ENCODE measurements at places on chromosomes 12 and 14.

GRCh38 chr14:102508774-102509745 is 516 bp downstream of the ANKRD9 start:
- DNase-seq, result peak; percentile 82

GRCh38 chr12:31922341-31923062 is 36.7 kb upstream of the RESF1 start:
- DNase-seq, result no peak

- no peak for DNase-seq
Measured at GRCh38 chr12:51242120-51242519, 3.5 kb downstream of the DAZAP2 start.

DNA sequence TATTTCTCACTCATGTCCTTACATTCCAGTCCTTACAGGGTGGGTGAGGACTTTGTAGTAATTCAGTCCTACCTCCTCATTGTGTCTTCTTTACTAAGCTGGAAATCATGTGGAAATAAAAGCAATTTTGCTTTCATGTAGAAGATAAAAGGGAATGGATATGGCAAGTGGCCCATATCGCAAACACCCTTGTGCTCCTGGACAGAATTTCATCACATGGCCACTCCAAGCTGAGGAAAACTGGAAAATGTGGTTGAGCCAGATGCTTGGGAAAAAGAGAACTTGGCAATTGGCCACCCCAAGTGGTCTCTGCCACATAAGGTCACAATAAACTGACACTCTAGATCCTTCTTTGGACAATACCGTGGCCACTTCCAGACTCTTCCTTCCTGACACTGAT is 64.2 kb upstream of the IFNG-AS1 start:
- DNase-seq, result no peak

DNA sequence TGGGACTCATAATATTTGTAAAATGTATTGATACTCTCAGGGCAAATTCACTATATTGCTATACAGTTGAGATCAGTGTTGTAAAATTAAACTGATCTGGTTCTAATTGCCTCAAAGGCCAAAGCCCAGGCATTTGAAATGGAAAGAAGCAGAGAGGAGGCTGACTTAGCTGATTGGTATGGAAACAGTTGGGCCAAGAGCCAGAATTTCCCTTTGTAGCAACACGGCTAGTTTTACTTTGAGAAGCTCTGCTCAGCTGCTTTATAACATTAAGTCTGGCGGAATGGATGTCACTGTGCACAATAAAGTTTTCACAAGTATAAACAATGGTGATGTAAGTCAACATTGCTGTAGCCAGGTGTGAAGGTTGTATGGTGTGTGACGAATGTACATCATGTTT is 186.4 kb downstream of the MSRB3 start:
- DNase-seq, result peak; percentile 69

GRCh38 chr12:118175823-118176447 is 40.0 kb downstream of the PEBP1 start:
- DNase-seq, result no peak
